ACHN (cell line): ENCODE measurements at places on chromosomes 1 and 21.

- DNase-seq, result no peak
These were observed 337.8 kb downstream of the HLX start for GRCh38 chr1:221217029-221217428.

DNA sequence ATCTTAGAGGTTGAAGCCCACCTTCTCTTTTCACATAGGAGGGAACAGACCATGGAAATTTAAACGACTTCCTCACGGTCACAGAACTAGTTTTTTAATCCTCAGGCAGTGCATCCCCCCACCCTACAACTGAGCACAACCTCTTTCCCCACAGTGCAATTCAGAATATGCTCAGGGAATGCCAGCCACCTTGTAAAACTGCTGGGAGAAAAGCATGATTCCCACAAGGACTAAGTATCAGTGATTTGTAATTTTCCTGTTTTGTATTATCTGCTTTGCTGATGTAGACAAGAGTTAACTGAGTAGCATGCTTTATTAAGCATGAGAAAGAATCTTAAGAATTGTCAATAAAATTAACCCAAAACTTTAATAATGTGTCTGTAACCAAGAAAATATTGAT is 23.8 kb downstream of the TMEM50A start:
- no peak for DNase-seq

GRCh38 chr1:155077758-155078445 is 735 bp upstream of the EFNA3 start:
- no peak for DNase-seq

DNA sequence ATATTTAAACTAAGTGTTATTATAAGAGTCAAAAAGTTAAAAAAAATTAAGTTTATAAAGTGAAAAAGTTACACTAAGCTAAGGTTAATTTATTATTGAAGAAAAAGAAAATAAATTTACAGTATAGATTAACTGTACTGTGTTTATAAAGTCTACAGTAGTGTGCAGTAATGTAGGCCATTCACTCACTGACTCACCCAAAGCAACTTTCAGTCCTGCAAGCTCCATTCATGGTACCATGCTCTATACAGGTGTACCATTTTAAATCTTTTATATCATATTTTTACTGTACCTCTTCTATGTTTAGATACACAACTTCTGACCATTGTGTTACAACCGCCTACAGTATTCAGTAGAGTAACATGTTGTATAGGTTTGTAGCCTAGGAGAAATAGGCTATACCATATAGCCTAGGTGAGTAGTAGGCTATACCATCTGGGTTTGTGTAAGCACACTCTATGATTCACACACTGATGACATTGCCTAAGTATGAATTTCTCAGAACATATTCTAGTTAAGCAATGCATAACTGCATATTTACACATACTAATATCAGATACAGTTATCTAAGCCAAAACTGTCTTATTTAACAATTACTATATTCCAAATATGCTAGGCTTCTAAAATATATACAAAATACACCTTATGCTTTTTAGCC is 80.6 kb upstream of the GFI1 start:
- no peak for DNase-seq

- DNase-seq, result no peak
These were observed 68.5 kb downstream of the TPR start for GRCh38 chr1:186306533-186306932.

DNA sequence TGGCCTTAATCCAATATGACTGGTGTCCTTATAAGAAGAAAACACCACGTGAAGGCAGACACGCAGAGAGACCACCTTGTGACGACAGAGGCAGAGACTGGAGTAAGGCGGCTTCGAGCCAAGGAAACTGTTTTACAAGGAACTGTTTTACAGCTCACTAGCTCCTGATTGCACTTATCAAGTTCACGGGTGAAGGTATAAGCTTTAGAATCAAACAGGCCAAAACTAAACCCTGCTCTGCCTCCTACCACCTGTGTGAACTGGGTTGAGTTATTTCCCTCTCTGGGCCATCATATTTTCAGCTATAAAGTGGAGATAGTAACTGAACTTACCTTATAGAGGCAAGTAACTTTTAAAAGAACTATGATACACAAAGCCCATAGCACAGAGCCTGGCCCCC is 166.9 kb upstream of the NFIA start:
- no peak for DNase-seq

GRCh38 chr1:176479971-176480370 is 17.0 kb downstream of the PAPPA2 start:
- DNase-seq, result no peak
